ENCODE measurements at places on chromosomes 3 and 15.

DNA sequence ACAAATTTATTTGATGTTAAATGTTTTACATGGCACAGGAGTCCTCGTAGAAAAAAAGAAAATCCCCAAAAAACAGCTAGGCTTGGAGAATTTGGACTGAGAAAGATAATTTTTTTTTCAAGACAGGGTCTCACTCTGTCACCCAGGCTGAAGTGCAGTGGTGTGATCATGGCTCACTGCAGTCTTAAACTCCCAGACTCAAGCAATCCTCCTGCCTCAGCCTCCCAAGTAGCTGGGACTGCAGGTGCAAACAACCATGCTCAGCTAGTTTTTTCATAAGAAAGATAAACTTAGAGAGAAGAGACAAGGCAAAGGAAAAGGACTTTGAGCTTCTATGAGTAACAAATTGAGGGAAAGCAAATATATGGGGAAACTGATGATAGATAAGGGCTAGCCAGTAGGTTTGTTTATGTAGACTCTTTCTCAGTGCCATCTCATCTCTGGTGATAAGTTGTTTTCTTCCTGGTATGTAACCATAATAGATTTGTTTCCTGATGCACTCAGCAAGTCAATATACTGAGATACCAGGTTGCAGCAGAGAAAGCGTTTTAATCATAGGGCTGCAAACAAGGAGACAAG is 13.1 kb upstream of the TRMT10C start:
- no peak for DNase-seq

DNA sequence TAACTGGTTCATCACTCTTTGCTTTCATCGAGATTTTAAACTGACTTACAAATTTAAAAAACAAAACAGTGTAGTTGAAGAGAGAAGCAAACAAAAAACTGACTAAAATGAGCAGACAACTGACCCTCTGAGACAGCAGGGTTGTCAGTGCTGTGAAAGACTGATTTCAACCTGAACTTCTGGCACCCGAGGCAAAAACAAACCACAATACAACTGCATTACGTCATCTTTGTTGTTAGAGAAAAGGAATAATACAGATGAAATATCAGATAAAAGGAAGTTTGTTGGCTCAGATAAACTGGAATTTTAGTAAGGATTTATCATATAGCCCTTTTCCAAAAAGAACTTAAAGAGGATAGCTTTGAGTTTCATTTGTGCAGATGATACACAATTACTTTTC is 51.1 kb downstream of the PARP15 start:
- no peak for DNase-seq

- no peak for DNase-seq
These were observed 41.8 kb upstream of the SLC6A11 start for GRCh38 chr3:10774129-10774670.

GRCh38 chr15:90106522-90107117 is 4.4 kb upstream of the IDH2 start:
- DNase-seq, result no peak

DNA sequence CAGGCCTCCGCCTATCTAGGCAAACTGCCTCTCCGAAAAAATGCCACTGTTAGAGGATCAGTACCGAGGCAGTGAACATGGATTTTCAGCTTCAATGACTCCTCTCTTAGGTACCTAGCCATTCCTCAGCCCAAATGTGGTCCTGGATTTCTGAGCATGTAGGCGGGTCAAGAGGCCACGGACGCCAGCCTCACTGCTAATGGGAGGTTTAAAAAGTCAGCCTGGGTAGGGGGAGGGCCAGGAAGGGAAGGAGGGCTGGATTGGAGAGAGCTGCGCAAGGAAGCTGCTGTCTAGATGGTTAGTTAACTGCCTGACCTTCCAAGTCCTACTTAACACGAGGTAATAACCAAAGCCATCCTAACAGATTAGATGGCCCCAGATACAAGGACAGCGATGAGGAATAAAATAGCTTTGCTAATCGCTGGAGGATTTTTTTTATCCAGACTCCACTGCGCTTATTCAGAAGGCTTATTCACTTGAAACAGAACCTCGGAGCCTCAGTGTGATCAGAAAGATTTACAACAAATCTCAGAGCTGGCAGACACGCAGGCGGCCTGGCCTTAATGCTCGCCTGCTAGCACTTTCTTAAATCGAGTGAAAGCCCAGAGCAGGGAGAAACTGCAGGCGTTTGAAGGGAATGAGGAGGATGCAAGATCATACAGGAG is 34.3 kb downstream of the TLE3 start:
- no peak for DNase-seq

All from CMK (cell line).